Pulmonary artery endothelial cell (primary cell): ENCODE measurements at places on chromosomes 12 and 14.

DNA sequence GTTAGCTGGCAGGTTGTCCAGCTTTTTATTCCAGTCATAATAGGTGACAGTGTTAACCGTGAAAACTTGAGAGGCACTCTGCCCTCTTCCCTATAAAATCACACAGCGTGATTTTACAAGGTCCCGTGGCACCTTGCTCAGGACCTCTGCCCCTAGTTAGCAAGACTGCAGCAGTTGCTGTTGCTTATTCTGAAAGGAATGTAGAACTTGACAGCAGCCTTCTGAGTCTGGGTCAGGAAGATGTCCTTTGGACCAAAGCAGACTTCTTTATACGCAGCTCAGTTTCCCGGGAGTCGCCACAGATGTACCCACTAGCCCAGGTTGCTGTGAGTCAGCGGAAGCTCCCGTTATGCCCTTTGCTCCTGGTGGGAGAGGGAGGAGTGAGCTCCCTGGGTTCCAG lies 13.2 kb downstream of the PRKAB1 start:
- DNase-seq = no peak

GRCh38 chr12:50571786-50572185 lies 67.0 kb downstream of the DIP2B start:
- DNase-seq = no peak

DNA sequence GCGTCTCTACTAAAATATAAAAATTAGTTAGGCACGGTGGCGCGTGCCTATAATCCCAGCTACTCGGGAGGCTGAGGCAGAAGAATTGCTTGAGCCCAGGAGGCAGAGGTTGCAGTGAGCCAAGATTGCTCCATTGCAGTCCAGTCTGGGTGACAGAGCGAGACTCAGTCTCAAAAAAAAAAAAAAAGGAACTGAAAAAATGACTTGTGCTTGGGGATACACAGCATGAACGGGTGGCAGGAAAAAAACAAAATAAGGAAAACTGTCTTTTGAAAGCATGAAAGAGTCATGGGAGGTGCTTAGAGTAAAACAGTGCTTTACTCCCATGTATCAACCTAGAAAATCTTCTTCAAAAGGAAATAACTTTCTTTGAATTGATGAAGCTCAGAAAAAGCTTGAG lies 80.8 kb downstream of the TMTC1 start:
- no peak for DNase-seq

GRCh38 chr12:130478786-130479185 lies 141.1 kb downstream of the PIWIL1 start:
- DNase-seq = no peak

DNA sequence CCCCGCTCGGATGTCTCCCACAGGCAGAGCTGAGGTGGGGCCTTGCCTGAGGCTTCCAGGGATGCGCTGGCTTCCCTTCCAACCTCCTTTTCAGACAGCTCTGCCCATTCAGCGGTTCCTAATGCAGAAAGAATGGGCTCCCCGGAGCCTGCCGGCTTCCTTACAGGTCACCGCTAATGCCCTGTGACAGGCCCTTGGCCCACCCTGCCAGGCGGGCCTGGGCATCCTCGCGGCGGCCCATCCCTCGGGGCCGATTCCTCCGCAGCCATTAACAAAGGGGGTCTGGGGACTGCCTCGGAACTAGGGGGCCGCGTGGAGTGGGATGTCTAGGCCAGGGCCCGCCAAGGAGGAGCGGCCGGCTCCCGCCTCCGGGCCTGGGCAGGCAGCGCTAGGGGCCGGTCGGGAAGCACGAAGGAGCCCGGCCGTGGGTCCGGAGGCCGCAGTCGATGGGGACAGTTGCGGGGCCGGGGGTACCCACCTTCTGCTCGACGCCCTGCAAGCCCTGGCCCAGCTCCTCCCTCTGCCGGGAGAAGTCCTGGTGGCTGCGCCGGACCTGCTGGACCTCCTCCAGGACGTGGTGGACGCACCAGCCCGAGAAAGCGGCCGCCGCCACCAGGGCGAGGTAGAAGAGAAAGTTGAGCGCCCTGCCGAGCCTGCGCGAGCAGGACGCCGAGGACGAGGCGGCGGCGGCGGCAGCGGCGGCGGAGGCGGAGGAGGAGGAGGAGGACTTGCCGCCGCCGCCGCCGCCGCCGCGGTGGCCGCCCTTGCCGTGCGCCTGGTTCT lies 738 bp downstream of the CKAP4 start:
- DNase-seq = no peak

DNA sequence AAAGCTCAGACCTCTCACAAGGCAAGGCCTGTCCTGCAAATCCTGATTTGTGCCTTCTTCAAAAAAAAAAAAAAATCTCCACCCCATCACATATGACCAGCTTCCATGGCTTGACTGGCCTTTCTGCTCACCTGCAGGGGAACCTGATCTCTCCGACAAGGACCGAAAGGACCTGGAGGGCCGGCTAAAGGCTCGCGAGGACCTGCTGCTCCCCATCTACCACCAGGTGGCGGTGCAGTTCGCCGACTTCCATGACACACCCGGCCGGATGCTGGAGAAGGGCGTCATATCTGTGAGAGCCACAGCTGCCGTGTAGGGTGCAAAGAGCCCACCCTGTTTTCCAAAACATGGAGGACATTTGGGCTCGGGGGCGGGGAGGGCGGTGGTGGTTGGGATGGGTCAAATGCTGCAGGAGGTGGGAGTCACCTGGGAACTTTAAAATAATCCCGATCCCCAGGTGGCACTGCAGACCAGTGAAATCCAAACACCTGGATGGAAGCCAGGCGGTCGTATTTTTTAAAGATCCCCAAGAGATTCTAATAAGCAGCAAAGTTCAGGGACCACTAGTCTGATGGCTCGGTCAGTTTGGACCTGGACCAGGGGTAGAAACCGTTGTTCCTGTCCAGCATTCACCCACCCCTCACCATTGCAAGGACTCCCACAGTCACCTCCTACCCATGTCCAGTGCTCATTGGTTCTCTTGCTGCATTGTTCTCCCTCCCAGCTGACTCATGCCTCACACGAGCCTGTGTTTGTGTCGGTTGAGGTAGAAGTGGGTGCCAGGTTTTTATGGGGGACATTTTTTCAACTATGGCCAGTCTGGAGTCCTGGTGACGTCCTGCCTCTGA lies 44.8 kb downstream of the FOXN4 start:
- peak; percentile 3 for DNase-seq

DNA sequence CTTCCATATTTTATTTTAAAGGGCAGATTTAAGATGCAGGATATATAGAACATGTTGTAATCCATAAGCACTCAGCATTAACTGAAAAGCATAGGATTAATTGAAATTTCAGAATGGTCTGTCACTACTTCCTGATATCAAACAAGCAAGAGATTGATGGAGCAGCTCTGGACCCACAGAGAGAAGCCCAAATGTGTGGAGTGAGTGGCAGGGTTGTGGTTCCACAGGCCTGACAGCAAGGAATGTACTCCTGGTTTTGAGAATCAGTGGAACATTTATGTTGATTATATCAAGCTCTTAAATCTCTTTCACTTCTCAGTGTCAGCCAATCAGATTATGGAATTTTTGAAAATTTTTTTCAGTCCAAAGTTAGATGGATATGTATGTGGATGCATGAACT lies 267.6 kb upstream of the PRICKLE1 start:
- DNase-seq = no peak

- DNase-seq = no peak
Observed at GRCh38 chr14:61997161-61997560, 234.9 kb downstream of the SNAPC1 start.

- DNase-seq = no peak
Observed at GRCh38 chr12:125873016-125873415, 807.8 kb downstream of the AACS start.
